ENCODE measurements at places on chromosomes 6 and 20.

DNA sequence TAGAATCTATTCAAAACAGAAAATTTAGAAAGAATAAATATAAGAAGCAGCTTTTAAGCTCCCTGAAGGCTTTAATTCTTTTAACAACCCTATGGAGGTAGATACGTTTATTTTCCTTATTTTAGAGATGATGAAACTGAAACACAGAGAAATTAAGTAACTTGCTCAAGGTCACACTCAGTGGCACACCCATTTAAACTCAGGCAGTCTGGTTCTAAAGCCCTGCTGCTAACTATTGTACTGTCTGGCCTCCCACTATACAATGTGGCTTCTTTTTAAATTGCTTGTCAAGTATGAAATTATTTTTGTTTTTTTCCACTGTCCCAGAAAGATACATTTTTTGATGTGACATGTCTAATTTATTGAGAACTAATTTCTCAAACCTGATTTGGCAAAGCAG is 55.7 kb downstream of the FAM217A start:
- no peak for DNase-seq

DNA sequence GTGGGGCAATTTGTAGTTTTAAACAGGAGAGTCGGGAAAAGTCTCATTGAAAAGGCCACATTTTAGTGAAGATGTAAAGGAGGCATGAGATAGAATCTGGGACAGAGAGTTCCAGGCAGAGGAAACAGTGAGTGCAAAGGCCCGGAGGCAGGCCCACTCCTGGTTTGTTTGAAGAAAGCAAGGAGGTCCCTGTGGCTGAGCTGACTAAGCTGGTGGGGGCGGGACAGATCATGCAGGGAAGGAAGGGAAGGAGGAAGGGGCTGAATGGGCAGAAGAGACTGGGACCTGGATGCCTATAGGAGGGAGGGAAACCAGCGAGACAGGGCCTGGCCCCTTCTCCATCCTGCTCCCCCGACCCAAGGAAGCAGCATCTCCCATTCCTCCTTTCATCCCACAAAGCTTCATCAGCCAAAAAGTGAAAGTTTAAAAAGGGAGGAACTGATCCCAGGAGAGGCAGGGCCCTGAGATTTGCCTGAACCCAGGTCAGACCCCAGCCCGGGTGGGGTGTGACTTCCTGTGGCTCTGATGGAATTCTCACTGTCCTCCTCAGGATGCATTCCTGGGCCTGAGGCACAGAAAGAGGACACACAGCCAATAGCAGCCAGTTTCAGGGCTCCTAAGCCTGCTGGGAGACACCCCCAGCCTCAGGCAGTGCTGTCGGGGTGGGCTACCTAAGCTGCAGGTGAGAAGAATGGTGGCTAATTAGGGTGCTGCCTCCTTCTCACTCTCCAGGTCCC is 54.2 kb upstream of the SIRPA start:
- DNase-seq = no peak

DNA sequence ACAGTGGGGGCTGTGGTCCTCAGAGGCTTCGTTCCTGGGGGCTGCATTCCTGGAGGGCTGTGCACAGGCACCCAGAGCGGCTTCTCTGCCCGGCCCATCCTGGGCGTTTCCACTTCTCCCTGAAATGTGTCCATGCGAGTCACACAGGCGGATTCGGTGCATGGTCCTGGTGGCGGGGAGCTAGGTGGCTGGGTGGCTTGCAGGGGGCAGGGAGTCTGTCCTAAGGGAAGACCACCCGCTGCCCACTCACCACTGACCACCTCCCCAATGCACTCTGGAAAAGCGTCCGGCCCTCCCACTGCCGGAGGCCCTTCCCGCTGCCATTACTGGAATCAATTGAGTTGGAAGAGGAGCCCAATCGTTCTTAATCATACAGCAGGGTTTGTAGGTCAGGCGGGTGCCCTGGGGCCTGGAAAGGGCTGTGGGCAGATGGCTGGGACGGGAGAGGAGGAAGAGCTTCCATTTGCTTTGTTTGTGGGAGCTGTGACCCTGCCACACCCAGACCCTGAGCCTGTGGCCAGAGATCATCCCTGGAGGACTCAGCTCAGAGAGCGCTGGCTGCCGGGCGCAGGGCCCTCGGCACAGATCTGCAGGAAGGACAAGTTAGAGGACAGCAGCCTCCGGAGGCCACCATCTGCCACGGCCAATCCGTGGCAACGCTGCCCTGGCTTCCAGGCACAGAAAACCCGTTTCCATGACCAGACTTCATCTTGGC is 6.4 kb downstream of the CHRNA4 start:
- no peak for DNase-seq

DNA sequence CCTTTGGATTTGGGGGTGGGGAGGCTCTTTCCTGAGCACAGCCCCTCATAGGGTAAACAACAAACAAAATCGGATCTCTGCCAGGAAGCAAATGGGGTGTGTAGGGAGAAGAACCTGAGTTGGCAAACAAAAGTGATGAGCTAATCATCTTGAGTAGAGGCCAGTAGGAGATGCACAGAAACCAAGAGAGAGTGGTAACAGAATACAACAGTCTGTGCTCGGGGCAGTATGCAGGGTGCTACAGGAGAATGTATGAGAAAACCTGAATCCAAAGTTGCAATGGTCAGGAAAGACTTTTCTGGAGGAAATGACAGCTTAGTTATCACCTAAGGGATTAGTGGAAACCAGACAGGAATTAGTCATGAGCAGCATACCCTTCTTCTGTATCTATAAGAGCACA is 177.8 kb downstream of the CDKAL1 start:
- DNase-seq = no peak

DNA sequence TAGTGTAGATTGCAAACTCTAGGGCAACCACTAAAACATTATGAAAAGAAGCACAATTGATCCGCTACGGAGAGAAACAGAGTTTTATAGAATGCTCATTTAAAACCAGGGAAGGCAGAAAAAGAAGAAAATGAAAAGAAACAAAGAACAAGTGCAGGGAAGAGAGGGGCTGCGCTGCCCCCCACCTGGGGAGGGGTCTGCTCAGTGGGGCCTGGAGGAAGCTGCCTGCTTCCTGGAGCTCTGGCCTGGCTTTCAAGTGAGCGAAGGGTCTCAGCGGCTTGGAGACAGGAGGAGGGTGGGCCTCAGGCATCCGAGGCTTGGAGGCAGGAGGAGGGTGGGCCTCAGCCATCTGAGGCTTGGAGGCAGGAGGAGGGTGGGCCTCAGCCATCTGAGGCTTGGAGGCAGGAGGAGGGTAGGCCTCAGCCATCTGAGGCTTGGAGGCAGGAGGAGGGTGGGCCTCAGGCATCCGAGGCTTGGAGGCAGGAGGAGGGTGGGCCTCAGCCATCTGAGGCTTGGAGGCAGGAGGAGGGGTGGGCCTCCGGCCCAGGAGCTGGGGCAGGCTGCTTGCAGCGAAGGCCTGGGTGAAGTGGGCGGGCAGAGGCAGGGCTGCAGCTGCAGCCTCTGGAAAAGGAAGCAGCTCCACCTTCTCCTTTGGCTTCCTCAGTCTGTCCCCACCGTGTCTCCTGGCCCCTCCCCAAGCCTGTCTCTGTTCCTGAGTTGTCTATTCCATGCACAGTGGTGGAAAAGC is 406.3 kb downstream of the TAF4 start:
- no peak for DNase-seq

GRCh38 chr20:34871966-34872621 is 562 bp downstream of the GGT7 start:
- no peak for DNase-seq

DNA sequence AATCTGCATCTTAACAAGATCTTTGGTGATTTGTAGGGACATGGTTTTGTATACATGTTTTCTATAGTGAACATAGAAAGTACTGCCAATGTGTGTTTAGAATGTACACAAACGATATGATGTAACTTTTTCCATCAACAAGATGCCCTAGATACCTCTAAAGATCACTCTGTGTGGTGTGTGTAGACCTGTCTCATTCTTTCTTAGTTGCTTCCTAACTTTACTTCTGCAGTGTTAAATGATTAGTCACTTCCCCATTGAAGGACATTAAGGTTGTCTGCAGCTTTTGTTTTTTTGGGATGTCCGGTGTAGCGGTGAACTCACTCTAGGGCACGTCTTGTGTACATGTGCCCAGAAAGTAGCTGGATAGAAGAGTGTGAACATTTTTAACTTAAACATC is 35.9 kb downstream of the CDYL start:
- DNase-seq = no peak

- no peak for DNase-seq
Measured at GRCh38 chr6:170545405-170545804, 7.7 kb downstream of the PSMB1 start.

GRCh38 chr20:50731930-50732690 is 730 bp downstream of the PARD6B start:
- no peak for DNase-seq

- no peak for DNase-seq
Measured at GRCh38 chr6:167285077-167285770, 5.9 kb upstream of the UNC93A start.

- no peak for DNase-seq
Measured at GRCh38 chr6:42846505-42846904, 32.9 kb upstream of the RPL7L1 start.

DNA sequence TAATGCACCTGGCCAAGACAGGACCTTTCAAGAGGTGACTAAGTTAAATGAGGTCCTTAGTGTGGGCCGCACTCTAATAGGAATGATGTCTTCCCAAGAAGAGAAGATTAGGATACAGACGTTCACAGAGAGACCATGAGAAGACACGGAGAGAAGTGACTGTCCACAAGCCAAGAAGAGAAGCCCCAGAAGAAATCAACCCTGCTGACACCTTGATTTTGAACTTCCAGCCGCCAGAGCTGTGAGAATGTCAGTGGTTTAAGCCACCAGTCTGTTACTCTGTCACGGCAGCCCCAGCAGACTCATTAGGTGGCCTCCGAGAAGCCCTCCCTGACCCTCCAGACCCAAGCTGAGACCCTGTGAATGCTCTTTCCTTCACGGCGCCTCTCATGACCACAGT is 29.5 kb downstream of the NOL4L start:
- DNase-seq = no peak

GRCh38 chr6:63307581-63308246 is 12.1 kb downstream of the LGSN start:
- DNase-seq = no peak

GRCh38 chr20:6562111-6562510 is 205.4 kb upstream of the BMP2 start:
- DNase-seq = no peak

DNA sequence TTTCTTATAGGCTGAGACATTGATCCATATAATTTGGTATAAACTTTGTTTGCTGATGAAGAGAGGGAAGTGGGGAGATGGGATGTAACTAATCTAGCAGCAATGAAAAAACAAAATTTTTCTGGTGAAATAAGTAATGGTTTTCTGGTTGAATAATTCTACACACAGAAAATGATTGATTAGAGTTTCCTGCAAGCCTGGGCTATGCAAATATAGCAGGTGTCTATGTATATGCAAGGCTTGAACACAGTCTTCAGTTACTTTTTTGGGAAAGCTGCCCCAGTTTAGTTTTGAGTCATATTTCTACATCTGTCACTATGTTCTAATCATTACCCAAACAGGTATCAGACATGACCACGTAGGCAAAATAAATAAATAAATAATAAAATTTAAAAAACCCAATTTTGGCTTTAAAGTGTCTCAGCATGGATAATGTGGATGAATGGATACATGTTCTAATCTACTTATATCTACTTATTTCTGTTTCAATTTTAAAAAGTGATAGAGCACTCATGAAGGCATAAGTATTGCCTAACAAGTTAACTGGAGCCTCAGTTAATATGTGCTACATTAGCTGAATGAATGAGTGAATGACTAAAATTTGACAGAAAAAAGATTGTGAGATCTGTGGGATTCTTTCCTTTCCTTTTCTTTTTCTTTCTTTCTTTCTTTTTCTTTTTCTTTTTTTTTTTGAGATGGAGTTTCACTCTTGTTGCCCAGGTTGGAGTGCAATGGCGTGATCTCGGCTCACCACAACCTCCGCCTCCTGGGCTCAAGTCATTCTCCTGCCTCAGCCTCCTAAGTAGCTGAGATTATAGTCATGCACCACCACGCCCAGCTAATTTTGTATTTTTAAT is 37.2 kb upstream of the TFB1M start:
- DNase-seq = no peak

- peak; percentile 76 for DNase-seq
Measured at GRCh38 chr6:42783177-42783875, 1.5 kb downstream of the BICRAL start.

DNA sequence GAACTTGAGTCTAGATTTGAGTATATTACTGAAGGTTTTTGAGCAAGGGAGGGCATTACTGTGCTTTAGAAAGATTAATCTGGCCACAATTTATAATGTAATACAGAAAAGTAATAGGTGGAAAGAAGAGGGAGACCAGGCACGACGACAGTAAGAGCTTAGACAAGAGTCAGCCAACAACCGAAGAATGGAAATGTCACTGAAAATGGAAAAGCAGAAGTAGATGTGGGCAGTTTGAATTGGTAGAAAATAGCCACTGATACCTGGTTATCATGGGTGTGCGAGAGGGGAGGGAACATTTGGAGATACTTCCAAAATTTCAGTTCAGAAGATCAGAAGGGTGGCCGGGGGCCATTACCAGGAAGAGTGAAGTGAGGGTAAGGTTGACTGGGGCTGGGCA is 339.1 kb downstream of the UTRN start:
- no peak for DNase-seq

DNA sequence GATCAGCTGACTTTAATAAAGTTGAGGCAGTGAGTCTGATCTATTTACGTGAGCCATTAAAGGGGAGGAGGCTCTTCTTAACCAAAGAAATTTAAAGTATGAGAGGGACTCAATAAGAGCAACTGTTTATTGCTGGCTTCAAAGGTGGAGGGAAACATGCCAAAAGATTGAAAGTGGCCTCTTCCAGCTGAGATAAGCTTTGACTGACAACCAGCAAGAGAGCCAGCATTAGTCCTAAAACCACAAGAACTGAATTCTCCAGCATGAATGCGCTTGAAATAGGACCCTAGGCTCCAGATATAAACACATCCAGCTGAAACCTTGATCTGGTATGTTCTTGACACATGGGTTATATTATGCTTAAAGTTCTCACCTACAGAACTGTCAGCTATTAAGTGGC is 123.1 kb upstream of the GJE1 start:
- no peak for DNase-seq

- peak; percentile 42 for DNase-seq
Measured at GRCh38 chr6:7108196-7108963, 619 bp downstream of the RREB1 start.

- no peak for DNase-seq
Measured at GRCh38 chr6:13165502-13166172, 162.7 kb downstream of the TBC1D7 start.

GRCh38 chr6:43299338-43300293 is 1.6 kb downstream of the SLC22A7 start:
- DNase-seq = no peak

DNA sequence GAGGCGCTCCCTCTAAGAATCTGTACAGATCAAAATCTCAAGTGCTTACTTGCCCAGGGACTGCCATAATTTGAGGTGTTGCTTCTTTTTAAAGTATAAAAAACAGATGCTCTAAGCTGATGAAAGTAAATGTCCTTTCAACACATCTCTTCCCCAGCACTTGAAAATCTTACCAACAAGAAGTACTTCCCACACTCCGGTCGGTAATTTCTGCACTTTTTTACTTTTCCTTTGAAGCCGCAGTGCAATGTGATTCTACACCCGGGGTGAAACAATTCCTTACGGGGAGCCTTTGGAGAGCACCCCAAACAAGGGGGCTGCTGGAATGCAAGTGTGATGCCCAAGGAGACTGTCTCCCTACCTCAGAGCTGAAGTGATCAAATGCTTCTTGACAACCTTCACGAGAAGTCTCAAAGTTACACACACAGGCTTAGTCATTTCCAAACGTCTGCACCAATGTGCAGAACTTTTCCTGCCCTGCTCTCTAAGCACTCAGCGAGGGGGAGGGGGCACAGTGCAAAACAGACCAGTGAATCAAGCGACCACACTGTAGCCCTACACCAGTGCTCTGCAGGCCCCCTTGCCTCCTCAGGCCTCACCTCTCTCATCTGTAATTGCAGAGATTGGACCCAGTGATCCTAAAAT is 56.7 kb downstream of the ATXN1 start:
- DNase-seq = peak; percentile 79

All from T-helper 1 cell (primary cell).